ENCODE measurements at places on chromosomes 13 and 19.

DNA sequence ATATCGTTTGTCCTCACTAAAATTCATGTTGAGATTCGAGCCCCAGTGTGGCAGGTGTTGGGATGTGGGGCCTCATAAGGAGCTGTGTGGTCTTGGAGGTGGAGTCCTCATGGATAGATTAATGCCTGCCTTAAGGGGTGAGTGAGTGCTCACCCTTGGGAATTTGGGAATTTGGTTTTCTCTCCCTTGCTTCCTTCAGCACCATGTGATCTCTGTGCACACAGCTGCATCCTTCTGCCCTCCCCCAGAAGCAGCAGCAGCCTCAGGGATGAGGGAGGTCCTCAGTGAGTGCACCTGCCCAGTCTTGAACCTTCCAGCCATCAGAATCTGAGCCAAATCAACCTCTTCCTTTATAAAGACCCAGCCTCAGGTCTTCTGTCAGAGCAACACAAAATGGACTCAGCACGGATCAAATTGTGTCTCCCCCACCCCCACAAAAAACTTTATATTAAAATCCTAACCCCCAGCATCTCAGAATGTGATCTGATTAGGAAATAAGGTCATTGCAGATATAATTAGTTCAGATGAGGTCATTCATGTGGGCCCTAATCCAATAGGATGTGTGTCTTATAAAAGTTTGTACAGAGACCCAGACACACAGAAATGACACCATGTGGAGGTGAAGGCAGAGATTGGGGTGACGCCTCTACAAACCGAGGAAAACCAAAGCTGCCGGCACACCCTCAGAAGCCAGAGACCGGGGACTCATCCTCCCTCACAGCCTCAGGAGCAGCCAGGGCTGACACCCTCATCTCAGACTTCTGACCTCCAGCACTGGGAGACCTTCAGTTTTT lies 12.9 kb downstream of the CYTH2 start:
- peak; percentile 12 for ATAC-seq

GRCh38 chr19:11267316-11268085 lies 5.2 kb upstream of the DOCK6 start:
- ATAC-seq = no peak

DNA sequence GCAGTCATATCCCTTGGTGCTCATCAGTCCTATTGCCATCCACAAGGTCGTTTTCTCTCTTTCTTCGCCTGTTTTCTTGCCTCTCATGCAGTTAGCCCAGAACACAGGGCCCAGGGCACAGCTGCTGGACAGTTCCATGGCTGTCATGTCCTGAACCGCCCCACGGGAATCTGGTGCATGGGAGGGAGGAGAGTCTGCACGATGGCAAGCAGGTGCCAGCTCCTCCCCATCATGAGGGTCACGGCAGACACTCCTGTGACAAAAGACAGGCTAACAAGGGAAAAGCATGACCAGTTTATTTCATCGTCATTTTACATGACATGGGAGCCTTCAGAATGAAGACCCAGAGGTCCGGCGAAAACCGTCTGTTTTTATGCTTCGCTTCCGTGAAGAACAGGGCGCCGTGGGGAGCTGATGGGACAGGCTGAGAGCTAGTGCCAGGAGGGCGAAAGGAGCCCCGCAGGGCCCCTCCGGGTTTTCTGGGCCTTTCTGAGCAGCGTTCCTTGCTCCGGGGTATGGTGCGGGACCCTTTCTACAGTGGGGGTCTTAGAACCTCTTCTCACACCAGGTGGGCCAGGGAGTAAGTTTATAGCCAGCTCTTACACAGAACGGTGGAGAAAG lies 135.7 kb downstream of the STK24 start:
- ATAC-seq = no peak

- peak; percentile 27 for ATAC-seq
These were observed 36.0 kb upstream of the SLC7A10 start for GRCh38 chr19:33261511-33262189.

DNA sequence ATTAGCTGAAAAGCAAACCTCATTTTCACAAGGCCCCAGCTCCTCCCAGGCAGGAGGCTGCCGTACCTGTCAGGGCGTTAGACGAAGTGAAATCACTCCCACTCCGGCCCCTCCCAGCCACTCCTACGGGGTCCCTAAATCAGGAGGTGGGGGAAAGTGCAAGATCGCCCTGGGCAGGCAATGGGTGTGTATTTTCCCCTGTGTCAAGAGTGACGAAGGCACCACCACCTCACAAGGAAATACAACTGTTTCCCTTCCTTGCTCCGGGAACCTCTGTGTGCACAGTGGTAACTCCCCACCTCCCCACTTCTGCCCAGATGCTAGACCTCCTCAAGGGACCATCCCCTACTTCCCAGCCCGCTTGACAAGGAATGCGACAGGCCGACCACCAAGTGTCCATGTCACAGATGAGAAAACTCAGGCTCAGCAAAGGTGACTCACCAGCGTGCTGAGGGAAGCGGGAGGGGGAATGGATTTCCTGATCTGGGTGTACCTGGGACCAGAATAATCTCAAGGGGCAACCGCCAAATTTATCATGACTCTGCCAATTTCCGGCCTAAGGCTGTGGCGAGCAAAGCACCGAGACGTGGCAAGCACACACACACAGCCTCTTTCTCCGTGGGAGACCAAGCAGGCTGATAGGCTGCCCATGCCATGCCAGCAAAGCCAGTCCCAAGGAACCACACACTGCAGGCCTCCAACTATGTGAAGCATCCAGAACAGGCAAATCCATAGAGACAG lies 7.3 kb downstream of the PPP6R1 start:
- peak; percentile 59 for ATAC-seq

DNA sequence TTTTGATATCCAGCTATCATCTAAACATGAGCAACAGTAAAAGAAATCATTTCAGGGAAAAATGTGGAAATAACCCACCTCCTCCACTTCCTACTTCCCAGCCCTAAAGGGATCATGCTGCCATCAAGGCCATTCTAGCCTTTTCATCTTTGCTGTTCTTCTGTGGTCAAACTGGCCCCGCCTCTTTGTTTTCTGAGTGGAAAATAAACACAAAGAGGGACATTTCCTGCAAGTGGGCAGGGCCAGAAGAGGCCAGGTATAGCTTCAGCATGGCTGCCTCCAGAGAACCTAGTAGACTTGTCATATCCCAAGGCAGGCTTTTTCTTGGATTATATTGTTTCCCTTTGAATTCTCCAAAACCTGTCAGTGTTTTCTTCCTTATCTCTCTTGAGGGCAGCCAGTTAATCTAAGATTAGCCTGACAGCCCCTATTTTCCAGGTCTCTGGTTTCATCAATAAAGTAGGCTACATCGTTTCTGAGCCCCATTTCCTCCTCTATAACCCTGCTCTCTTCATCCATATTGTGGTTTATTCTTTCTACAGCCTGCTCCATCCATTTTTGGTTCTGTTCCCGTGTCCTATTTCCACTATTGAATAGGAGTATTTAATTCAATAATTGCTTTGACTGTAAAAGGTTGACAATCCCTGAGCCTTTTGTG lies 117.6 kb downstream of the GPC6 start:
- no peak for ATAC-seq

DNA sequence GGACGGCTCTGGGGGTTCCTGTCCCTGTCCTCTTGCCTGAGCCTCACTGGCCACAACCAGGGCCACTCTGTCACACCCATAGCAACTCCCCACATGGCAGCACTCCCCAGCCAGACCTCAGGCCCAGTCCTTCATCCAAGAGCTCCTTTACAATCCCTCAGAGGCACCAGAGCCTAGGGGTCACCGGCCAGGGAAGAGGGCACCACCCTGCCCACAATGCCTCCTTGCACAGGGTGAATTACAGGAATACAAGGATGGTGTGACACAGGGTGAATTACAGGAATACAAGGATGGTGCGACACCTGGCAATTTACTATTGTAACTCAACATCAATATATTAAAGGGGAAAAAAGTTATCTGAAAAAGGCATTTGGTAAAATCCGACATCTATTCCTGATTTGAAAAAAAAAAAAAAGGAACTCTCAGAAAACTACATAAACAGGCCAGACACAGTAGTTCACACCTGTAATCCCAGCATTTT lies 16.5 kb downstream of the MIER2 start:
- no peak for ATAC-seq

Data from esophagus mucosa (tissue), 1 donor.